ENCODE measurements at places on chromosomes 1 and 21.

- no peak for DNase-seq
Measured at GRCh38 chr1:28974432-28974831, 60.1 kb downstream of the EPB41 start.

- DNase-seq, result no peak
Measured at GRCh38 chr1:116733476-116734365, 20.5 kb upstream of the CD2 start.

DNA sequence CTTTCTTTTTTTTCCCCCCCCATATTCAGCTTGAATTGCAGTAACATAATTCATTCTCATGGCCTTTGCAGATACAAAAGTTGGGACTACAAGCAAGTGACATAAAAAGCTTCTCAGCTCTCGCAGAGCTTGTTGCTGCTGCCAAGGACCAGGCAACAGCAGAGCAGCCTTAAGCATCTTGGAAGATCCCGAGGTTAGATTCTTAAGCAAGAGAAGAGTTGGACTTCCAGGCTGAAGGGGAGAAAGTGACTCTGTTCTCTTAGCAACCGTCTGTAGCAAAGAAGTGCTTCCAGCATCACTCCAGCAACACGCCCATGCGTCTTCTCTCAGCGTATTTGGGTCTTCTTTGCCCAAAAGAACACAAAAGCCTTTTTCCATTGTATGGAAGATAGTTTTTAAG, 20.7 kb downstream of the AGT start:
- no peak for DNase-seq

- DNase-seq, result no peak
Measured at GRCh38 chr1:196152975-196153374, 455.3 kb downstream of the KCNT2 start.

- no peak for DNase-seq
Measured at GRCh38 chr1:93678946-93679480, 2.6 kb downstream of the BCAR3 start.

- DNase-seq, result peak; percentile 75
Measured at GRCh38 chr1:70528590-70529333, 117.7 kb downstream of the CTH start.

DNA sequence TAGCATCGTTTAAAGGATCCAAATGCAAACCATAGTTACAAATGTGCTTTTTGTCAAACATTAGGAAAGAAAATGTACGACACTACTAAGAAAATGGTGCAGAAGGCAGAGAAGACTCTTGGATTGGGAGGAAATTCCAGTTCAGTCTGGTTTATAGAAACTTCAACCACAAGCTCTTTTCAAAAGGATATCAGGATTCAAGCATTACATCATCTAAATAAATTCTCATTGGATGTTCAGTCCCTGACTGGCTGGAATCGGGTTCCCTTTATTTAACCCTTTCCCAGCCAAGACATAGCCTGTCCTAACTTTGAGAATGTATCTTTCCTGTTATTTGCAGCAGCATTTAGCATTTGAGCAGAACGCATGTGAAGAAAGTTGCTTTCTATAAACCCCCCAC, 184.6 kb downstream of the LMO4 start:
- peak; percentile 16 for DNase-seq

GRCh38 chr1:170273291-170274130, 127.8 kb downstream of the NTMT2 start:
- no peak for DNase-seq

- DNase-seq, result no peak
Measured at GRCh38 chr1:230725256-230726012, 11.5 kb upstream of the AGT start.

DNA sequence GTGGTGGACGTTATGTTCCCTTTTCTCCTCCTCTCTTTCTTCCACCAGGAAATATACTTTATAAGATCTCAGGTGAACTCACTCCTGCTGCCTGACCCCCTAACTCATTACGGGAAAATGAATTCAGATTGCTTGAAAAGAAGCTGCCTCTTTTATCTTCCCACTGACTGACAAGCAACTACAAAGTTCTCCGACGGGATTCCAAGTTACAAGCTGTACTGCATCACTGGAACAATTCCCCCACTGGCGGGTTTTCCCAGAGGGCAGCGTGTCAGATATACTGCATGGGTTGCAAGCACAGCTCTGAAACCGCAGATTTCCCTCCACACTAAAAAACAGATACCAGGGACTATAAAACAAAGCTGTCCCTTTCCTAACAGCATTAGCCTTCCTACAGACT, 390.6 kb downstream of the KCTD3 start:
- peak; percentile 34 for DNase-seq

- no peak for DNase-seq
Measured at GRCh38 chr1:197857477-197857876, 45.0 kb upstream of the C1orf53 start.

GRCh38 chr21:37063433-37063832, 9.4 kb downstream of the PIGP start:
- no peak for DNase-seq

DNA sequence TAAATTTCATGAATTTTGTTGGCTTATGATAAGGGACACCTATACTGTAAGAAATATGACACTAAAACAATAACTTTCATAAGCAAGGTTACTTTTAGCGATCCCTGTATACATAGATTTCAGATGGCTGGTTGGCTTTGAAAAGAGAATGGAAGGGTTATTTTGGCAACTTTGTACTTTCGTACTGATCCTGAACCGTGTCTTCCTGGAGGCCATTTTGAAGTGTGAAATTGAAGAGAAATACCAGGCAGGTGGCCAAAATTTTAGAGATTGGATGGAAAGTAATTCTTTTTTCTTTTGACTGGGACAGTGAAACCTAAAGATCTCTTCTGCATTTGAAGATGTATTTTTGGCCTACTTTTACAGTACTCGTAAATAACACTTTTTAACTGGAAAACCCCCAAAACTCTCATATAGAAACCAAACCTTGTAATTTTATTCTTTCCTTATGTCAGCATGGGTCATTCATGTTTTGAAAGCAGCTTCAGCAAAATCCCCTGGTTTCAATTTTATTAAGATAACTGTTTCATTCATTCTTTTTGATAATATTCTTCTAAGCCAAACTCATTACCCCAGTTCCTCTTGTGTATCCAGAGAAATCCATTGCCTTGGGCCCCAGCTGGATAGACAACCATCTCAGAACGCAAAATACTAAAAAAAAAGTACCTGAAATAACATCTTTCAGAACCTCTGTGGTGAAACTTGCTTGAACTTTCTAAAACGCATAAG, 38.4 kb upstream of the ZNF281 start:
- no peak for DNase-seq

DNA sequence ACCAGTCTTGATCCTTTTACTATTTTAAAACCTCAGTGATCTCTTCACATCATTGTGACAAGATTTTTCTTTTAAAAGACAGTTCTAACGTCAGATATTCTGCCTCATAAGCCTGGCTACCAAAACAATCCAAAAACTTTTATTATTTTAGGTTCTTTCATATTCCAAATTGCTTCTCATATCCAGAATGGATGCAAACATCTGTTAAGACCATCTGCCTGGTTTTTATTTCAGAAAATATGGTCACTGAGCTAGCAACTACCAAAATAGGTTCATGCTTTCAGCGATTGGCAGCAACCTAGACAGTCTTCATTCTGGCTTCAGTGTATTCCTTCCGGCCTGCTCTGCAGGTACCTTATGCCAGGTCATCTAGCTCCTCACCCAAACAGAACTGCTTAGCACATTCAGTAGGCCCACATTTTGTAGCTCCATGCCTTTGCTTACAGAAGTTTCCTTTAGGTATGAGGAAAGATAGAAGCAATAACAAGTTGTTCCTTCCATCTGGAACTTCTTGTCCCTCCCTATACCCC, 59.0 kb upstream of the CACYBP start:
- DNase-seq, result no peak

GRCh38 chr1:65581119-65581518, 160.7 kb downstream of the LEPR start:
- no peak for DNase-seq

- no peak for DNase-seq
Measured at GRCh38 chr21:30924146-30924700, 42.8 kb upstream of the KRTAP11-1 start.

GRCh38 chr1:151887028-151887427, 22.3 kb downstream of the THEM4 start:
- DNase-seq, result no peak

DNA sequence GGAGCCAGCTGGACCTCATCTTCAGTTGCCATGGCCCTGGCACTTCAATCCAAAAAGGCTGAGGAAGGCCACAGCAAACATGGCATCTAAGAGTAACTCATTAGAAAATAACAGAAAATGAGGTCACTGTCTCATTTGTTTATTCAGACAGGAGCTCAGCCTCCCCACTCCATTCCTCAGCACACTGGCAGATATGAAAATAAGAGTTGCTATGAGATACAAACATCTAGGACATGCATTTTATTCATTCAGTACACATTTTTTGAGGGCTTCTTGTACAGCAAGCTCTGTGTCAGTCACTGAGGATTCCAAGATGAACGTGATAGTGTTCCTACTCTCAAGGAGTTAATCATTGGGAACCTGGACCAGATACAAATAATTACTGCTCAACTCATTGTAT, 32.7 kb upstream of the TMEM125 start:
- no peak for DNase-seq

DNA sequence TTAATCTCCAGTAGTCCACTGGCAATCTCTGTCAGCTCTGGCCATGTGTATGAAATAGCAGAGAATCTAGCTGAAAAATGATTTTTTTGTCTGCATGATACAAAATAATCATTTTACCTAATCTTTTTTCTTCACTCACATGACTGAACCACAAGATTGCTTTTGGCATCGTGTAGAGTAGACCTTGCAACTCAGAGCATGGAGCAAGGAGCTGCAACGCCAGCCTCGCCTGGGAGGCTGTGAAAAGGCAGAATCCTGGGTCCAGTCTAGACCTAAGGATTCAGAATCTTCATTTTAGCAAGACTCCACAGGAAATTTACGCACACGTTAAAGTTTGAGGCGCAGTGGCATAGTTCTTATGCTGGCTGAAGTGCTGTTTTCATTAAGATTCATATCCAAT, 40.2 kb downstream of the TOMM20 start:
- no peak for DNase-seq

Data from neural progenitor cell (in vitro differentiated cells).